Activated T-helper 2 cell treated with anti-CD3 and anti-CD28 coated beads, Interferon-gamma antibody, Interleukin-2, Interleukin-4, amounts not matched to agents 10 μg/mL and 5 μg/mL and 100 μg/mL, durations not matched to agents 14 hours and 24 hours and 36 hours (primary cell): ENCODE measurements at places on chromosomes 7 and 10.

GRCh38 chr10:86366033-86366901 is at the start of gene GRID1:
Gene GRID1 (minus strand): TSS chr10:86366795.
- no peak for DNase-seq

GRCh38 chr7:144735505-144736276 is 100.2 kb downstream of the TPK1 start:
- DNase-seq = no peak

DNA sequence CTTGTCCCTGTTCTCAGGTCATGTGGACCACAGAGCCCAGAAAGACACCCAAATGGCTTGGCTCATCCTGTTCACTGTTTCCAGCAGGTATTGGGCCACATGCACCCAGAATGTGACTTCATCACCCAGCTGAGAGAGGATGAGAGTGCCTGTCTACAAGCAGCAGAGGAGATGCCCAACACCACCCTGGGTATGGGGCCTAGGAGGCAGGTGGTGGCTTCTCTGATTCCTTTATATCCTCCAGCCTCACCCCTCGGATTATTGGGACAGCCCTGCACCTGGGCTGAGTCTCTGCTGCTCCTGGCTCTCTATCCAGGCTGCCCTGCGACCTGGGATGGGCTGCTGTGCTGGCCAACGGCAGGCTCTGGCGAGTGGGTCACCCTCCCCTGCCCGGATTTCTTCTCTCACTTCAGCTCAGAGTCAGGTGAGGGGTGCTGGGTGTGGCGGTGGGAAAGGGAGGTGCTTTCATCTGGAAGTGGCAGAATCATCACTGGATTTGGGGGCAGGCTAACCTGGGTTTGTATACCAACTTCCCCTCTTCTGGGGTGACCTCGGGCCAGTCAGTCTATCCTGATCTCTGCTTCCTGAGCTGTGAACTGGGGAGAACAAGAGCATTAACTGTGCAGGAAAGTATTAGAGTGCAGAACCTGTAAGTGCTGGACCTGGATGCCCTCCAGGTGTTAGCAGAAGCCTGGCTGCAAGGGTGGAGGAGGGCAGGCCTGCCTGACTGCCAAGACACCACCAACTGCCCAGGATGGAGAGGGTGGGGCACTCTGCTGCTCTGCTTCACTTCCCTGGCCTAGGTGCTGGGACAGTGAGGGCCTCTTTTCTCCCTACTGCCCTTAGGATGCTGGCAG is 5.2 kb downstream of the GHRHR start:
- DNase-seq = no peak

GRCh38 chr10:91247360-91248111 is 27.1 kb downstream of the PCGF5 start:
- no peak for DNase-seq

- no peak for DNase-seq
These were observed 169.6 kb downstream of the POM121L12 start for GRCh38 chr7:53205006-53205405.

DNA sequence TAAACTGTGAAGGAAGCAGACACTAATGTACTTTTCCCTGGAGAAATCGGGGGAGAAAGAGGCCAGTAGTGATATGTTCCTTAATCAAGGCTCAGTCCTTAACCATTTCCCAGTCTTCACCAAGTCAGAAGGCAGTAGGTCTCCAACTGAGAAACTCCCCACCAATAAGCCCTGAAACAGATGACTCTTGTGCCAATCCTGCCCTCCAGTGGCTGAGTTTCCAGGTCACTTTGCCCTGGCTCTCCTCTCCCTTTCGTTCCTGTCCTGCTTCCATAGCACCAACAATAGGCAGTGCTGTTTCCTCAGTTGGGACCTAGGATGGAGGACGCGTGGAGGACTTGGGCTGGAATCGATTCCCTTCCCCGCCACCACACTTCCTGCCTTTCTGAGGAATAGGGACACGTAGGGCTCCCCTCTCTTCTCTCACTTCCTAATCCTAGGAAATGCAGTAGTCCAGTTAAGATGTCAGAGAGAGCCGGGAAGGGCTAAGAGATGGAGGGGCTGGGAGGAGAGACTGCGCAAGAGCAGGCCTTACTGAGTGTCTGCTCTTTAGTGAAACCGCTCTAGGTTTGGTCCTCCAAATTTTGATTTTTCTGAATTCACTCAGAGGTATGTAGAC is 23.4 kb downstream of the ATOH7 start:
- DNase-seq = no peak

DNA sequence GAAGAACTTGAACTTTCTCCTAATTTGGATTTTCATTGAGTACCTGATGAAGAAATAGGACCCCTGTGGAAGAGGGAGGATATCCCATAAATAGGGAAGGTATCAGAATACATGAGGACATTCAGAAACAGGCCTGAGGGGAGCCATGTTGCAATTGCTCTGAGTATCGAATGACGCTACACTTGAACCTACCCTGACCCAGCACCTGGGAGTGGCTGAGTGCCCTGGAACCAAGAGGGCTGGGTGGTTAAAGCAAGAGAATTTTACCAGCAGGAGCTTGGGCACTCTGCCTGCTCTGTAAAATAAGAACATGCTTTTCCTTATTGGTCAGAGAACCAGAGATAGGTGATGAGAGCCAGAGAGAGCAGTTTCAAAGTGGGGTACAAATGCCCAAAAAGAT is 7.2 kb downstream of the NEUROD6 start:
- no peak for DNase-seq

DNA sequence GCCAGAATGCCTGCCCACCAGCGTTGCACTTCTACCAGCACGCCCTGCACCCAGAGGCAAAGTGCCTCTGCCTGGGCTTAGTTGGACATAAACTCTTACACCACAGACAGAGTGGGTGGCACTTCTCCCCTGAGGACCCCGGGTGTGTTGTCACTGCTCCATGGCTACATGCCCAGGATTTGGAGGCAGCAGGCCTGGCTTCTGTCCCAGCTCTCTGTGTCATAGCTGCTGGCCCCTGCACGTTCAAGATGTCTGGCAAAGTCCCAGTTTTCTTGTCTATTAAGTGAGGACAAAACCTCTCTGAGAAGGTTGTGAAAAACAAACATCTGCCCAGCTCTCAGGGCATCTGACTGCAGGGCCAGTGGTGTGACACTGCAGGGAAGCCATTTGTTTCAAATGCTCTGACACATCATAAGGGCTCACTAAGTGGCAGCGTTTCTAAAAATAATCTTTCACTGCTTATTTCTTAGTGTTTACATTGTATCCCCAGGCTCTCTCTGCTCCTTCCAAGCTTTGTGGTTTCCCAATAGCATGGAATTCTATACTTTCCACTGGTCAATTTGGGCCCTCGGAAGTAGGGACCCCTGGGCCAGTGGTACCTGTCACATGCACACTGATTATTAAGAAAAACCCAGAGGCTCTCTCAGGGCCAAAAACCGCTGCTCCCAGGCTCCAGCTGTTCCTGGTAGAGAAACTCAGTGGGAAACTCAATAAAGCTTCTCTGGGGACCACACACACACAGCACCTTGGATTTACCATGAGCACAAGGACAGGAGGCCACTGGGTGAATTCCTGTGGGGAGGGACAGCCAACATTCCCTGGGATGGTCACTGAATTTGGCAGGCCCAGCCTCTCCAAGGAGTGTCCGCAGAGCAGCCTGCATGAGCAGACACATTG is 86.2 kb upstream of the ANLN start:
- no peak for DNase-seq

GRCh38 chr10:126465771-126466170 is 77.5 kb upstream of the ADAM12 start:
- no peak for DNase-seq

GRCh38 chr7:68833422-68833821 is 764.9 kb upstream of the AUTS2 start:
- no peak for DNase-seq

GRCh38 chr7:23184709-23185359 is 3.0 kb downstream of the NUP42 start:
- no peak for DNase-seq

GRCh38 chr10:37733822-37734221 is 123.6 kb downstream of the ZNF248 start:
- DNase-seq = no peak

DNA sequence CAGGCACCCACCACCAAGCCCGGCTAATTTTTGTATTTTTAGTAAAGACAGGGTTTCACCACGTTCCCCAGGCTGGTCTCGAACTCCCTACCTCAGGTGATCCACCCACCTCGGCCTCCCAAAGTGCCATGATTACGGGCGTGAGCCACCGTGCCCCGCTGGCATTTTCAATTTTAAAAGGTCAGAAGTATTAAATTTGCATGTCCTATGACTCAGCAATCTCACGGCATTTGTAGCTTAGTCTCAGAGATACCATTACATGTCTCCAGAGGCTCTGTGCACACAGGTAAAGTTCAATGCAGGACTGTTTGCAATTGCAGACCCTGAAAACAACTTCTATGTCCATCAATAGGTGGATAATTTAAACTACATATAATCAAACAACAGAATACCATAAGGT is 99.2 kb downstream of the DLG5 start:
- DNase-seq = no peak

- peak; percentile 50 for DNase-seq
These were observed 44.2 kb downstream of the PDLIM1 start for GRCh38 chr10:95246582-95247051.

- no peak for DNase-seq
These were observed 35.1 kb downstream of the GUSB start for GRCh38 chr7:65946904-65947303.

GRCh38 chr7:80781561-80781979 is 137.3 kb downstream of the SEMA3C start:
- DNase-seq = no peak

GRCh38 chr7:46239846-46240245 is 318.8 kb upstream of the IGFBP3 start:
- DNase-seq = no peak

DNA sequence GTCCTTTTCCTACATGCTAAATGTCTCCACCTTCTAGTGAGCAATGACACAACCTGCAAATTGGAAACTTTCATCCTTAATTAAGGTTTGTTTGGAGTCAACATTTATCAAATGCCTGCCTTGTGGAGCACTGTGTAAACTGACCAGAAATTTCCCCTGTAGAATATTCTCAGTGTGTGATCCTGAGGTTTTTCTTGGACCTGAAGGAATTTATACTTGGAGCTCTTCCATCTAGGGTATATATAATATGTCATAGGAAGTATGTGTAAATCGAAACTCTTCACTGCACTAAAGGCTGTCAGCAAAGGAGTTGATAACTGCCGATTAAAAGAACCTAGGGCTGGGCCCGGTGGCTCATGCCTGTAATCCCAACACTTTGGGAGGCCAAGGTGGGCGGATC is 152.4 kb downstream of the NSUN6 start:
- no peak for DNase-seq

DNA sequence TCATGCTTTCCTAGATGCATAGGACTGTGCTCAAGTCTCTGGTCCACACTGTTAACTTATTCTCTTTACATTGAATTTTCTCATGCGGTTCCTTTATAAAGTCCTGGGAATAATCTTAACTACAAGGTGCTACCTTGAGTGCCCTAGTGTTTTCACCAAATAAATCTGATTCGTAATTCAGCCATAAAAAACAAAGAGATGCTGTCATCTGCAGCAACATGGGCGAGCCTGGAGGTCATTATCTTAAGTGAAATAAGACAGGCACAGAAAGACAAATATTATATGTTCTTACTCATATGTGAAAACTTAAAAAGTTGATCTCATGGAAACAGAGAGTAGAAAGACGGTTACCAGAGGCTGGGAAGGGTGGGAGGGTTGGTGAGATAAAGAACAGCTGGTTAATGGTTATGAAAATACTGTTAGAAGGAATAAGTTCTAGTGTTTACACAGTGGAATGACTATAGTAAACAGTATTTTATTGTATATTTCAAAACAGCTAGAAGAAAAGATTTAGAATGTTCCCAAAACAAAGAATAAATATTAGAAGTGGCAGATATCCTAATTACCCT is 38.3 kb downstream of the NT5C3A start:
- no peak for DNase-seq

- no peak for DNase-seq
These were observed 158.6 kb upstream of the LYZL1 start for GRCh38 chr10:29130190-29130673.

DNA sequence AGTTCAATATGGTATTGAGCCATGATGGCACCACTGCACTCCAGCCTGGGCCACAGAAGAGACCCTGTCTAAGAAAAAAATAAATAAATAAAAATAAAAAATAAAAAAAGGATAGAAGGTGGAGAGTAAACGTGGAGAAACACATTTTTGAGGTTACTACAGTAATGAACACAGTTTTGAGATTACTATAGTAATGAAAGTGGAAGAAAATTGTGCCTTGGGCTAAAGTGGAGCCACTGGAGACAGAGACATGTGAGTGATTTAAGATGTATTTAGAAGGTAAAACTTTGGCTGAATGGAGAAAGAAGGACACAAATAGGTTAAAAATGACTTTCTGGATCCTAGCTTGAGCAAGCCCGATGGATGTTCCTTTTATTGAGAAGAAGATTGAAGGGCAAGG is 76.8 kb downstream of the HGF start:
- no peak for DNase-seq

DNA sequence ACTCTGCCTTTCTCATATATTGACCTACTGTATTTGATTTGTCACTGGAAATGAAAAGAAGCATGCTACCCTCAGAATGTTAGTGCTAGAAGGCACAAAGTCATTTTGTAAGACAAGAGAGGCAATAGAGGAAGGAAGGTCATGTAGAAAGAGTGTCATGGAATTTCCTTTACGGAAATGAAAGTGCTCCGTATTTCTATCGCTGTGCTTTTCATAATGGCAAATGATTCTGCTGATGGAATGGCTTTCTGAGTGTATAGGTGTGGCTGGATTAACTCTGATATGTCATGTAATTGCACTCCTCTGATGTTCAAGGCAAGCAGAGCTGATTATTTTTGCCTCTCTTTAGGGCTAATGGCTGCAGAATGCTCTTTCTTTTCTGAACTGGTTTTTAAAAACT is 15.5 kb upstream of the STEAP4 start:
- DNase-seq = no peak

DNA sequence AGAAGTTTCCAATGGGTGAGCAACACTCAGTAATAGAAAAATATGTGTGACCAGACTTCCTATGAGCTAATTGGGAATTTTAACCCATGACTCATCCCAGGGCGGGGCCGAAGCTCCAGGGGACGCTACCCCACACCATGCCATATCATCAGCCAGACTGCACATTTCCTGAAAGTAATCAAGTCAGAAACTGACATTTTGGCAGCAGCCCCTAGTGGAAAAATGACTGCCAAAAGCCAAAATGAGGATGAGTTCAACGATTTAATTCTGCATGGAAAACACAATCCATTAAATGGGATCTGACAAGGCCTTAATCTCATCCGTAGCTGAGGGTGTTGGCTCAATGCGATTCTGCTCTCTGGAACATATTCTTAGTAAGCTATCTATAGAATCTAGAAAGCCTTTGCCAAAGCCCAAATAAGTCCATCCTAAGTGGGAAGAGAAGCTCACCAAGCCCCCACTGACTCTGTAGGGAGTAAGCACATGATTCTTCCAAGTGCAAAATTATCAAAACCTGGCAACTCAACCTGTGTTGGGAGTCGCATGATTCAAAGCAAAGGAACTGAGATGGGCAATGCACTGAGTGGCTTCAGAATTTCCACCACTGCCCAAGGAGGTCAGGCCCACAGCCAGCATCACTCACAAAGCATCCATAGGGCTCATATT is 93.1 kb upstream of the PDE1C start:
- DNase-seq = no peak

GRCh38 chr10:51487576-51487975 is 211.8 kb downstream of the CSTF2T start:
- no peak for DNase-seq

GRCh38 chr10:6654571-6654970 is 74.5 kb upstream of the PRKCQ start:
- DNase-seq = no peak
